ENCODE measurements at places on chromosomes 1 and 21.
A peak's percentile ranks its signal among the peaks of the same experiment; 100 is the strongest.

- DNase-seq, result no peak
These were observed 25.4 kb downstream of the TEX35 start for GRCh38 chr1:178538192-178538916.

DNA sequence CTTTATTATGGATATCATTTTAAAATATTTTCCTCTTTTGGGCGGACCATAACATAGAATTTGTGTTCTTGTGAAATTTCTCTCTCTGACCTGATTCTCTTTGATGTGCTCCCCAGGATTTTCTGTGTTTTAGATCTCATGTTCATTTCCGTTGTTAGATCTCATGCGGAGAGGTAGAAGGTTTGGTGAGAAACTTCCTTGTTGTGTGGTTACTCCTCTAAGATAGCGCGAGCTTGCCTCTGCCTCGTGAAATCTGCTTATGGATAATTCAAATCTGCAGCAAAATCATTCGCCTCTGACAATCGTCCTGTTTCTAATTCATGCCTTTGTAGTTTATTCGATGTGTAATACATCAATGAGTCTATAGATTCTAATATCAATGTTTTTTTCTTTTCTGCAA is 580.4 kb downstream of the USP25 start:
- DNase-seq, result no peak

DNA sequence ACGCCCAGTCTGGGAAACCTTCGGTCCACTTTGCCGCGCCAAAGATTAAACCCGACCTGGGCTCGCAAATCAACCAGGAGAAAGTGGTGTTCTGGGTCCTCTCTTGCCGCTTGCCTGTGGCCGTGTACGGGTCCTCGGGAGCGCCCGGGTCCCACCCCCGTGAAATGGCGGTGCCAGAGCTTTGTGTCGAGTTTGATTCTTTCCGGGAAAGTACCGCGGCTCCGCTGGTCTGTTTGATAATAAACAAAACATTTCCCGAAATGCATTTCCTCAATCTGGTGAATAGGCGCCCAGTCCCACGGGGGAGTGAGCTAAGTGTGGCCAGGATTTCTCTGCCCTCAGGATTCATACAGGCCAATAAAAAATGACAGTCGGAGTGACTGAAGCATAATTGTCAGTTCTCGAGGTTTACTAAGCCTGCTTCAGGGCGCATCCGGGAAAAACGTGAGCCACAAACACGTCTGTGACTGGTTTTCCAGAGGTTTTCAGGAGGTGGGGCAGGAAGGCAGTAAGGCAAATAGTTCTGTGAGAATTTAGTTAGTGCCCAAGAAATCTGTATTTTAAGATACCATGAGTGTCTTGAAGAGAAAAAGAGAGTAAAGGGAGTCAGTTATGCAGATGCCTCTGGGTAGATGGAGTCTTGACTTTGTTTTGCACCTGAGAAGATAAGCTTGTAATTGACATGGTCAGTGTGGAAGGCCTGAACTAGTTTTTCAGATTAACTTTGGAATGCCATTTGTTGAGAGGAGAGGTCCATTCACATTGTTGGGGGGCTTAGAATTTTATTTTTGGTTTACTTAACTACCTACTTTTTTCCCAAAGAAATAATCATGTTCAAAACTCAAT is 675 bp downstream of the IFNAR1 start:
- DNase-seq, result peak; percentile 46

GRCh38 chr1:56758135-56758534 is 61.1 kb downstream of the FYB2 start:
- no peak for DNase-seq

DNA sequence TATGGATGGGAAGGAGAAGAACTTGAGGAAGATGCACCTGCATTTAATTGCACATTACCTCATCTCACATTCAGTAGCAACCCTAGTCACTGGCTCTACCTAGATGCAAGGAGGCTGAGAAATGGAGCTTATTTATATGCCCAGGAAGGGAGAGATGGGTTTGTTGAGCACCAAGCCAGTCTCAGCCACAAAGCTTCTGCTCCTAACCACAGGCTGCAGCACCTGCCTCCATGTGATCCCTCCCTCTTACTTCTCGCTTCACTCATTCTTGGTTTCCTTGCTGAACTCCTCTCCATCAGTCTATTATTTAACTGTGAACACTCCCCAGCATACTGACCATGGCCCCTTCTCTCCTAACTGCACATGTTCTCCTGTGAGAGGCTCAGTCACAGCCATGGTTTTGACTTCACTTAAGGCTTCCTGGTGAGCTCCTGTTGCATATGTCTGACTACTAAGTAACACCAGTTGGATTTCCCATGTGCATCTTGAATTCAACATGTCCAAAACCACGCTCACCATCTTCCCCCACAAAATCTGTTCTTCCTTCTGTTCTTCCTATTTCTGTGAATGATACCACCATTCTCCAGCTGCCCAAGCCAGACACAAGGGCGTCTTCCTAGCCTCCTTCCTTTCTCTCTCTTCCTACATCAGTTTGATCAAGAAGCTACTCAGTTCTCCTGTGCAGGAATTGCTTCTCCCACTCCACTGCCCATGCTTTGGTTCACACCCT is 139.8 kb downstream of the AK5 start:
- no peak for DNase-seq

DNA sequence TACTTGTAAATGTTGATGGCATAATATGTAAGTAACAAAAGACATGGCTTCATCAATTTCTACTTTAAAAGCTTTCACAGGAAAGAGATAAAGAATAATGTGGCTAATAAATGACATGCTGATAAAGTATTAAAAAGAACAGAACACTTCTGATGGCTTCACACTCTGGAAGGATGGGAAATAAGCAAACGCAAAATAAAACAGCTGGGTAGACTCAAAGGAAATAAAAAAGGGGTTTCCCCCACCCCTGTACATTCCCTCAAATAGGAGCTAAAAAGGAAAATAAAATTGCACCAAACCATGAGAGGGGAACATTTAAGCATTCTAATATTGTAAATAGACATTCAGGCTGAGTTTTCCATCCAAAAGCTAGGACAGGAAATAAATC is 27.0 kb upstream of the DYRK1A start:
- no peak for DNase-seq

- no peak for DNase-seq
These were observed 46.2 kb downstream of the MAN1A2 start for GRCh38 chr1:117413412-117413811.

GRCh38 chr1:56345831-56346230 is 233.5 kb downstream of the PLPP3 start:
- no peak for DNase-seq

DNA sequence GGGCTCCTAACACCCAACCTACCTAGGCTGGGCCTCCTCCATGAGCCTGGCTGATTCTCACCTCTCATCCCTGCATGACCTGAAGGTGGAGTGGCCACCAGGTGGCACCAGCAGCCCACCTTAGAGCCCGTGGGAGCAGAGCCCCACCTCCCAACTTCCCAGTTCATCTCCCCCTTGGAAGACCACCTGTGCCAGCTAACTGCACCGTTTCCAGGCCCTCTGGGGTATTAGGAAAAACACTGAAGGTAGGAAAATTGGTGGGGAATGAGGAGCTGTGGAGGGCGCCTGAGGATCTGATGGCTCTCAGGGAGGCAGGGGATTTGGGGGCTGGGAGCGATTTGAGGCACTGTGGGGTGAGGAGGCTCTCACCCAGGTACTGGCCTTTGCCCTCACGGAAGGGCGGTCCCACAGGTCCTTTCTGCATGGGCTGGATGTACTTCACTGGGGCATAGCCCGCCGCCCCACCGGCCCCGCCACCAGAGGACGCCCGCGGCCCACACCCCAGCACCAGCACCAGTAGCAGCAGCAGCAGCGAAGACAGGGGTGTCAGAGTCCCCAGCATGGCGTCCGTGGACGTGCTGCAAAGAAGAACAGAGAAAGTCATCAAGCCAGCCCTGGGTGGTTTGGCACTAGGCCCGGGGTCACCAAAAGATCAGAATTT is 11.1 kb downstream of the ADPRS start:
- peak; percentile 67 for DNase-seq

- no peak for DNase-seq
These were observed 259.7 kb upstream of the NRIP1 start for GRCh38 chr21:15324542-15324941.

GRCh38 chr1:175920381-175920780 is 177.0 kb upstream of the TNR start:
- no peak for DNase-seq

DNA sequence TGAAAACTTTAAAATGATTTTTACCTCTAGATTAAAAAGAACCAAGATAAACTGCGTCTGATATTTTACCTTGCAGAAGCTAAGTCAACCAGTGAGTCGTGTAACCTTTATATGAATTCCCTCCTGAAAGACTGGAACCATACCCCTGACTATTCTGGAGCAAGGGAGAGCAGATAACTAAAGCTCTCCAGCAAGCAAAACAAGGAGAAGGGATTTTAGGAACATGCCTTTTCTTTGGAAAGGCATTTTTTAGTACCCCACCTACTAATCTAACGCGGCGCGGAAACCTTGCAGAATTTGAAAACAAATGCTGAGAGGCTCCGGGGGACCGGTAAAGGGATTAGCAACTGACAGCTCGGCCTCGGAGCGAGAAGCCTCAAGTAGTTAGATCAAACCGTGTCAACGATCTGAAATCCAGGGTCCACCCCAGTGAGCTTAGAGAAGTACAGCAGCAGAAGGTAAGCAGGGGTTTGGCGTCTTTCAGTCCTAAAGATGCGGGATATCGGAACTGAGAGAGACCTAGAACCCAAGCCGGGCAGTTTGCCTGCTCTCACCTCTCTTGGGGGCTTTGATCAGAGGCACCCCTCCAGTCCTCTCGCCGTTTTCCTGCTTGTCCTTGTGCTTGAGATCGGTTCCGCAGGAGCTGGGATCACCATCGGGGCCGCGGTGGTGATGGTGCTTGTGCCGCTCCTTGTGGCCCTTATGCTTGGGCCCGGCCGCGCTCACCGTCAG is 954 bp downstream of the RSBN1 start:
- DNase-seq, result no peak

DNA sequence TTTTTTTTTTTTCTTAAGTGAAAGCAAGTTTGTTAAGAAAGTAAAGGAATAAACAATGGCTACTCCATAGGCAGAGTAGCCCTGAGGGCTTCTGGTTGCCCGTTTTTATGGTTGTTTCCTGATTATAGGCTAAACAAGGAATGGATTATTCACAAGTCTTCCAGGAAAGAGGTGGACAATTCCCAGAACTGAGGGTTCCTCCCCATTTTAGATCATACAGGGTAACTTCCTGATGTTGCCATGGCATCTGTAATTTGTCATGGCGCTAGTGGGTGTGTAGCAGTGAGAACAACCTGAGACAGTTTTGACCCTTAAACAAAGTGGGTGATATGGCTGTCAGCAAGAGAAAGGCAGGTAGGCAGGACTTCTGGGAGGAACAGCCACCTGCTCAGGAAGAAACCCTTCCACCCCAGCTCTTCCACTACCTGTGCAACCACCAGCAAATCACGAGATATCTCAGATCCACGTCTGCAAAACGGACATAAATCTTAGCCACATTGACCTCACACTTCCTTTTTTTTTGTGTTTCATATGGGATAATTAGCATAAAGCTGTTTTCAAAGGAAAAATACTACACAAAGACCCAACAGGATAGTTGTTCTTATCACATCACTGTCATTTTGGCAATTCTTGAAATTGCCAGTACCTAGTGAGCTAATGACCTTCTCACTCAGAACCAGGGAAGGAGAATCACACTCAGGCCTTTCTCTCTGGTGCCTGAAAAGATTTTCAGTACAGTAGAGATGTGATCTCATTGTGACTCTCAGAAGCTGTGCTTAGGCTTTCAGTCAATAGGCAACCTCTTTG is 34.8 kb upstream of the DUSP10 start:
- no peak for DNase-seq

DNA sequence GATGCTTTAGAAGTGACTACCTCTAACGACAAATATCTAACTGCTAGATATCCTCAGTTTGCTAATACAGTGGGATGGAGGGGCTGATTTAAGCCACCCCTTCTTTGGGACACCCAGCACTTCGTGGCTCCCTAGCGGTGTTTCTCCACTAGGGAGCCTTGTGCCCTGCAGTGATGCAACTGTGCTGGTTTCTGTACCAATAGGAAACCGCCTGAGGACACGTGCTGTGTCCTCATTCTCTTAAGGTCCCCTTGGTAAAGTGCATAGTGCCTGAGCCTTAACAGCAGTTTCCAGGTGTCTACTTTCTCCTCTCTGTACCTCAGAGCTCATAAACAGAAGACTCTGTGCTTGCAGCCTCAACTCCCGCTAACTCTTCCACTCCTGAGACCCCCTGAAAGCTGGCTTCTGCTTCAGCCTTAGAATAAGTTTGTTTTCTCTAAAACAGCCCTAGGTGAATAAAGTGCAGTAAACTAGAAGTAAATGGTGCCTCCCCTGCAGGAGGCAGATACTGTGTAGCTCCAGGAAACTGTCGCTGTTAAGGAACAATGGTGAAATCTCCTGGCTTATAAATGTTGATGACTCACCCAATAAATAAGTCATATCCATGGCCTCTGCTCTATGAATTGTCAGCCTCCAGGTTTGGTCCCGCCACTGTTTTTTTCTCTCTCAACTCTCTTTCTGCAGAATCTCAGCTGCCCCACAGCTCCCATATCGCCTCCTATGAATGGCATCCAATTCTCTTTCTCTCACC is 130.4 kb downstream of the AK5 start:
- DNase-seq, result no peak

DNA sequence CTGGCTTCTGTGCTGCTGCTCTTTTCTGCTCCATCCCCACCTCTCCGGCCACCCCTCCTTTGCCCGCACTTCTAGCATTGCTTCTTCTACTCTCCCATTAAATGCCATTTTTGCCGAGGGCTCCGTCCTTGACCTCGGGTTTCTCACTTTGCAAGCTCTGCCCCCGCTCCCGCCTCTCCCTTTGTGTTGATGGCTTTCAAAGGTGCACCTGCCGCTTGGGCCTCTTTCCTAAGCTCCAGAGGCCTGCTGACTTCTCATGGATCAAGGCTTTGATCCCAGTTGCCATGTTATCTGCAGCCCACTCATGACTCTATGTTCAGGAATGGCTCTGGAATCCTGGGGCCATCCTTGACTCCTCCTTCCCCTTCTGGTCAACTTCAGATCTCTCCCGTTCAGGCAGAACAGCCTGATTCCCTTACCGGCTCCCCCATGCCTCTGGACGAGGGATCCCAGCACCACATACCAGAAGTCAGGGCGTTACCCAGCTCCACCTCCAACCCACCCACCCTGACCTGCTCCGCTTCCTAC is 54.3 kb downstream of the TLR5 start:
- no peak for DNase-seq

- no peak for DNase-seq
These were observed at the start of gene FCRL1 for GRCh38 chr1:157819896-157820295. FCRL1 (minus strand) TSS chr1:157820120; CDS start chr1:157820037, 83 bp downstream.

- DNase-seq, result no peak
These were observed 1.4 kb downstream of the PI4KB start for GRCh38 chr1:151325646-151326429.

DNA sequence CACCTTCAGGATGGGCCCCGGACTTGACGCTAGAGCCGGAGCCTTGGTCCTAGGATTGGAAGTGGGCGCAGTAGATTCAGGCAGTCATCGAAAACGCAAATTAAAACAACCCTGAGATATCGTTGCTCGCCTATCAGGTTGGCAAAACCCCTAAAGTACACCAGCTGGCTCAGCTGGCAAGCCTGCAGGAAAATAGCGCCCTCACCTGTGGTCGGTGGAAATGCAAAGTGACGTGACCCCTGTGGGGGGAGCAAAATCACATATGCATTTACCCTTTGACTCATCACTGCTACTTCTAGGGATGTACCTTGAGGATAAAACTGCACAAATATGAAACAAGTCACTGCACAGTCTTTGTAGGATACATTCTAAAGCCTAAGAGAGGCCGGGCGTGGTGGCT is 170.3 kb upstream of the TMEM51 start:
- DNase-seq, result no peak

Data from stimulated activated CD4-positive, alpha-beta T cell treated with anti-CD3 and anti-CD28 coated beads, TNF-alpha, amount 100 ng/mL, for 1 hour (primary cell).